ENCODE measurements at places on chromosomes 4 and X. TPM values are rescaled to one million over a fixed set of nuclear protein-coding genes. Genes with fewer than 3 reads are reported as not detected.

DNA sequence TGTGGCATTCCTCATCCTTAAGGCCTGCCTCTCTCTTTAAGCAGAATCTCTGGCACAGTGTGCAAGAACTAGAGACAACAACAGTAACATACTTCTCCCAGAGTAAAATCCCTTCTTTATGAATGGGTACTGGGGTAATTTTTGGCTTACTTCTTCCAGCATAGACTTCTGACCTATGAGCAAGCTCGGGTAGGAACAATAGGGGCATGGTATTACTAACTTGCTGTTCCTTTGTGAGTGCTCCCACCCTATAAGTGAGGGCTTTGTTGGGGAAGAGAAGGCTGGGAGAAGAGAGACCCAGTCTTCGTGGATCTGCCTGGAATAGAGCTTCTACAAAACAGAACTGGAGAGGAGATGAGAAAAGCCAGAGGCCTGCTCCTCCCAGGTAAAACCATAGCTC lies 30.2 kb downstream of the CLDN2 start:
- no peak overlapping the region for H3K4me3 ChIP-seq
- no peaks in the 10 kb centered on the region for H3K27me3 ChIP-seq
- DNase-seq = no peak
- no peak overlapping the region for H3K27ac ChIP-seq
- no peaks in the 10 kb centered on the region for H3K4me1 ChIP-seq
- H3K36me3 ChIP-seq = no peaks in the 10 kb centered on the region

- H3K4me1 ChIP-seq = no peaks in the 10 kb centered on the region
- H3K27ac ChIP-seq = no peak overlapping the region
- H3K27me3 ChIP-seq = no peaks in the 10 kb centered on the region
- H3K4me3 ChIP-seq = no peak overlapping the region
Observed at GRCh38 chrX:16462912-16463311, 187.0 kb upstream of the S100G start.

GRCh38 chr4:23364167-23364566 lies 525.7 kb downstream of the PPARGC1A start:
- DNase-seq = no peak
- H3K27ac ChIP-seq = no peak overlapping the region
- H3K4me3 ChIP-seq = no peak overlapping the region
- H3K36me3 ChIP-seq = no peaks in the 10 kb centered on the region

DNA sequence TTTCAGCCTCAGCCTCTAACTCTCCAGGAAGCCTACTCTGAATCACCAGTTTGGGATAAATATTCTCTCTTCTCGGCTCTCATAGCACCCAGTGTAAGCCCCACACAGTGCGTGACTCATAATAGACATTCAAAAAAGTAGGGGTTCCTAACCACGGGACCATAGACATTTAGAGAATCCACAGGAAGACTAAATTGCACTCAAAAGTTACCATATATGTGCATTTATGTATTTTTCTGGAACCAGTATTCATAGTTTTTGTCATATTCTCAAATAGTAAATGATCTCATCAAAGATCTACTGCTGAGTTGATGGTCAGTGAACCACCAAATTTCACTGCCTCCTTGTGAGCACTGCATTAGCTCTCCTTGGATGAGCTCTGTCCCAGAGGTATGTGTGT lies 625.7 kb downstream of the SMARCA1 start:
- H3K4me3 ChIP-seq = no peak overlapping the region
- no peaks in the 10 kb centered on the region for H3K27me3 ChIP-seq
- no peaks in the 10 kb centered on the region for H3K4me1 ChIP-seq
- no peak for DNase-seq
- no peaks in the 10 kb centered on the region for H3K36me3 ChIP-seq

GRCh38 chr4:77201857-77202256 lies 44.9 kb downstream of the CCNG2 start:
- no peak overlapping the region for H3K27ac ChIP-seq
- H3K4me3 ChIP-seq = no peak overlapping the region
- H3K4me1 ChIP-seq = no peaks in the 10 kb centered on the region
- no peak for DNase-seq
- H3K27me3 ChIP-seq = no peaks in the 10 kb centered on the region
- H3K36me3 ChIP-seq = no peaks in the 10 kb centered on the region

GRCh38 chr4:95165926-95166524 lies 382.7 kb downstream of the UNC5C start:
- H3K4me1 ChIP-seq = peaks cover 3% of the 10 kb centered on the region
- no peaks in the 10 kb centered on the region for H3K36me3 ChIP-seq
- H3K4me3 ChIP-seq = no peak overlapping the region
- no peak for DNase-seq
- H3K27me3 ChIP-seq = no peaks in the 10 kb centered on the region

GRCh38 chr4:77167866-77168265 lies 10.9 kb downstream of the CCNG2 start:
- no peaks in the 10 kb centered on the region for H3K4me1 ChIP-seq
- H3K27me3 ChIP-seq = no peaks in the 10 kb centered on the region
- H3K36me3 ChIP-seq = peaks cover 60% of the 10 kb centered on the region

DNA sequence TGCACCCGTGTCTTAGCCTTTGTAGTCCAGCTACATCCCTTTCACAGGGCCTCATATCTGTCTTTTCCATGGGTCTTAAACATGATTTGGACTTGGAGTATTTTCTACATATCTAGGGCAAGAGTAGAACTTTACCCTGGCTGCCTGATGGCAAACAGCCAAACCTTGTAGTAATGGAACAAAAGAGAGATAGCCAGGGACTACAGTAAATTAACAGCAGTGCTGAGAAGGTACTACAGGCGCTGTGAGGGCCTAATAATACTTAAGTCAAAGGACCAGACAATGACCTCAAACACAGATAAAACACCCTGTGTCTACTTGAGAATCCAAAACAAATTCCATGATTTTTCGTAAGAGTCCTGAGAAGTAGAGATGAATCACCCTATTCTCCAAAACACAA lies 111.0 kb upstream of the WDR17 start:
- H3K4me1 ChIP-seq = no peaks in the 10 kb centered on the region
- H3K36me3 ChIP-seq = no peaks in the 10 kb centered on the region
- no peak for DNase-seq
- no peak overlapping the region for H3K27ac ChIP-seq
- H3K27me3 ChIP-seq = no peaks in the 10 kb centered on the region

GRCh38 chr4:75817901-75818300 lies 84.4 kb downstream of the PPEF2 start:
- H3K4me1 ChIP-seq = no peaks in the 10 kb centered on the region
- peaks cover 38% of the 10 kb centered on the region for H3K36me3 ChIP-seq
- no peaks in the 10 kb centered on the region for H3K27me3 ChIP-seq
- H3K27ac ChIP-seq = no peak overlapping the region

DNA sequence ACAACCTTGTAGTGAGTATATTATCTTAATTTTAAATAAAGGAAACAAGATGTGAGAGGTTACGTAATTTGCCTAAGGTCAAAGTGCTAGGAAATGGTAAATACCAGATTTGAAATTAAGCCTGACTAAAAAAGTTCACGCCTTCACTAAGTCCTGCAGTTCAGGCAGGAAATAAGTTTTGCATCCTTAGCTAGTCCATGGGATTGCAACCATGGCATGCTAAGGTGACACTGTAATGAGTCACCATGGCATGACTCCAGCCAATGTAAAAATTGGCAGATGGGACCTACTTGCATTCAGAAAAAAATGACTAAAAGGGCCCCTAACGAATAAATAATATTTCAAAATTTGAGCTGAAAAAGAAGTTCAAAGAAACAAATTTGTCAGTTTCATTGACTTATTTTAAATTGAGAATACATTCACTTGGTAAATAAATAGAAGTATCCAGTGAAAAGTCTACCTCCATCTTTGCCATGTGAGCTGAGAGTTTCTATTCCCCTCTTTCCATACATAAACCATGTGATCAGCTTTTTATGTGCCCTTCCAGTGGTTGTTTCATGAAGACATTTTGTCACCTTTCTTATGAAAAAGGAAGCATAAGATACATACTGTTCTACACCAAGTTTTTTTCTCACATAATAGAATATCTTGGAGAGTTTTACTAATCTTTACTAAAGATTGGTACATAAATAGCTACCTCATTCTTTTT lies 72.4 kb downstream of the ANKRD50 start:
- no peaks in the 10 kb centered on the region for H3K36me3 ChIP-seq
- no peaks in the 10 kb centered on the region for H3K4me1 ChIP-seq
- DNase-seq = no peak

DNA sequence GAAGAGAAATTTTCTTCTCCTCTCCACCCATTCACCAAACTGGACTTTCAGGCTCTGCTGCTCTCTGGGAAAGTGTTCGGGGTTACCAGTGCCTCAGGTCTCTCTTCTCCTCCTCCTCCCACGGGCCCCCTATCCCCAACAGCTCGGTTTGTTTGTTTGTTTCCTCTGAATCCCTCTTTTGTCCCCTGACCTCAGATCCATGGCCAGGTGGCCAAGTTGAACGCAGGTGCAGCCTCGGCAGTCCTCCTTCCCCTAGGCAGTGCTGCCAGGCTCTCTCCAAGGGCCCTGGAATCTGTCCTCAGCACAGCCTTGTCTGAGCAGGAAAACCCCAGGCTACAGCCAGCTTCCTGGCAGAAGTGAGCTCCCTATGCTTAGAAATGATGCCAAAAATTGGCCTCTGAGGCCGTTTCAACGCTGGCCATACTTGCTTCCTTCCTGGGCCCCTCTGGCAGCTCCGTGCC lies 60.0 kb downstream of the FHDC1 start:
- no peaks in the 10 kb centered on the region for H3K27me3 ChIP-seq
- no peak for DNase-seq
- H3K36me3 ChIP-seq = no peaks in the 10 kb centered on the region
- peak overlapping the region; percentile 65 for H3K27ac ChIP-seq
- no peak overlapping the region for H3K4me3 ChIP-seq

GRCh38 chrX:404656-405055 lies 17.9 kb upstream of the PPP2R3B start:
- no peak for DNase-seq
- no peak overlapping the region for H3K4me3 ChIP-seq
- no peak overlapping the region for H3K27ac ChIP-seq
- H3K36me3 ChIP-seq = no peaks in the 10 kb centered on the region
- no peaks in the 10 kb centered on the region for H3K4me1 ChIP-seq

DNA sequence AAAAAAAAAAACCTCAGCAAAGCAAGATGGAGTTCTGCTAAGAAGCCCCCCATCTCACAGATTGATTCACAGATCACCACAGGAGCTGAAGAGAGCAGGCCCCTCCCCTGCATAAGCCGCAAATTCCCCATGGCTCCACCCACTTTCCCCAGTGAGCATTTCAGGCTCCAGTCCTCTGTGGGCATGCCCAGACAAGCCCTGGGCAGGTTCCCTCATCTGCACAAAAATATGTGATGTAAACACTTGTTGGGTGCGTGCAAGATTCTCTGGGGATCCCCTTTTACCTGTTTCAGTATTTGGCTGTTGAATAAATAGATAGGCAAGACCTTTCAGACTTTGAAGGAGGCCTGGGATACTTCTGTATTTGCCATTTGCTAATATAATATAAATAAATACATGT lies 514.3 kb downstream of the PCDH7 start:
- no peak overlapping the region for H3K4me3 ChIP-seq
- no peaks in the 10 kb centered on the region for H3K36me3 ChIP-seq
- H3K27me3 ChIP-seq = no peaks in the 10 kb centered on the region
- no peak for DNase-seq
- H3K4me1 ChIP-seq = no peaks in the 10 kb centered on the region

DNA sequence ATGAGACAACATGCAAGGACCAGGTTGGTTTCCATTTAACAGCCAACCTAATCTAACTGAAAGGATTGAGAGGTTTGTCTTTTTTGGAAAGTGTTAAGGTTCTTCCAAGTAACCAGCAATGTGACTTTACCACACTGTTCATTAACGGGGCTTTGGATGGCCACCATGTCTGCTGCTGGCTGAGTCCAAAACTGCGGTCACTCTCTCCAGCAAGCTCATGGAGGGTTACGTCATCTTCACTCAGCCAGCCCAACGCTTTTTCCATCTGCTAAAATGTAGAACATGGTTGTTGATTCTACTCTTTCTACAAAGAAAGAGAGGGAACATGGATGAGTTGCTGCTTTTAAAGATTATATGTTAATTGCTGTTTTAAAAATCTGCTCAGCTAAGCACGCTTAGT lies 11.0 kb downstream of the PKD2 start:
- DNase-seq = no peak
- peak overlapping the region; percentile 13 for H3K27ac ChIP-seq
- no peaks in the 10 kb centered on the region for H3K36me3 ChIP-seq
- no peaks in the 10 kb centered on the region for H3K4me1 ChIP-seq

- peak overlapping the region; percentile 58 for H3K27ac ChIP-seq
- no peak overlapping the region for H3K4me3 ChIP-seq
Observed at GRCh38 chr4:102734116-102734515, 26.7 kb downstream of the MANBA start.

- no peaks in the 10 kb centered on the region for H3K4me1 ChIP-seq
- H3K36me3 ChIP-seq = no peaks in the 10 kb centered on the region
- no peak for DNase-seq
- no peak overlapping the region for H3K27ac ChIP-seq
Observed at GRCh38 chrX:109440475-109440874, 41.4 kb downstream of the GUCY2F start.

DNA sequence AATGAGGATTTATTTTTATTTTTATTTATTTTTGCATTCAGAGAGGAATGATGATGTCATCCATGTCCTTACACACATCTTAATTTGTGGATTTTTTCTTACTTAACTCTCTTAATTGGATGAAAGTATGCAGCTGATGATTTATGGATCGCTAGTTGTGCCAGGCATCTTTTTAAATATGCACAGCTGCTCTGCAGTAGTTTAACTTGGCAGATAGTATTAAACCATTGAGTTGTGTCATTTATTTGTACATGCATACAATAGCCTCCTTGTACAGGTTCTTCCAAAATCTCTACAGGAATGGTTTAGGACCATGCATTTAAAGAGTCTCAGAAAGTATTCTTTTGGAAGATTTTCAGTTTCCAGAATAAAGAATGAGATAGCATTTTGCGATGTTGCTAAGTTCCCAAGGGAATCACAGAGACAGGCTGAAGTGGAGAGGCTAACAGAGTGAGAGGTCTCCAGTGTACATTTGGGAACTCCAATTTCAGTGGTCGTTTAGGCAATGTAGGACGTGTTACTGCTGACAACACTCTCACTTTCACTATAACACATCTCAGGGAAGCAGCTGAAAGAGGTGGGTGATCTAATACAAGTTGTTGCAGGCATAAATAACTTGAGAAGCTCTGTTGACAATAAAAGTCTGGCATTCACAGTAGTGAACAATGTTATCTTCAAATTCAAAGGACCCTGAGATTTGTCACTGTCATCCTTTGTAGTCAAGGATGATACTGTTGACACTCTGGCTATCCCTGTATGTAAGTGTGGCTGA lies 49.9 kb upstream of the SCRG1 start:
- no peaks in the 10 kb centered on the region for H3K27me3 ChIP-seq
- H3K4me1 ChIP-seq = peaks cover 7% of the 10 kb centered on the region
- DNase-seq = no peak
- no peak overlapping the region for H3K27ac ChIP-seq
- H3K4me3 ChIP-seq = no peak overlapping the region

- H3K36me3 ChIP-seq = peaks cover 57% of the 10 kb centered on the region
- DNase-seq = peak; percentile 20
- no peak overlapping the region for H3K4me3 ChIP-seq
- H3K27ac ChIP-seq = no peak overlapping the region
Observed at GRCh38 chr4:2750719-2751605, 5.2 kb downstream of the TNIP2 start.

Gene TGIF2LX
- total RNA-seq = not detected

Gene CFAP99
- not detected for total RNA-seq

Gene XPNPEP2
- 0.11 TPM for total RNA-seq

Gene TLR2
- 167 TPM for total RNA-seq

Gene ACOX3
- total RNA-seq = 23.0 TPM

Gene SCML1
- 16.2 TPM for total RNA-seq

Gene MEPE
- total RNA-seq = not detected

Gene SPP1
- 1.5 TPM for total RNA-seq

Gene TENM3
- 22.4 TPM for total RNA-seq

Gene PRPS2
- 24.0 TPM for total RNA-seq

Gene NWD2
- total RNA-seq = not detected

Gene TMSB15A
- total RNA-seq = not detected
